ENCODE measurements at places on chromosomes 3 and 15. TPM values are rescaled to one million over a fixed set of nuclear protein-coding genes. Genes with fewer than 3 reads are reported as not detected.

GOLGA8N gene
- total RNA-seq, result 3.0 TPM

C2CD4A gene
- not detected for total RNA-seq

GRCh38 chr3:85148036-85148435, 189.2 kb downstream of the CADM2 start:
- no peaks in the 10 kb centered on the region for H3K4me1 ChIP-seq
- no peak overlapping the region for H3K4me3 ChIP-seq
- no peaks in the 10 kb centered on the region for H3K36me3 ChIP-seq
- DNase-seq, result no peak
- no peak overlapping the region for H3K27ac ChIP-seq
- no peaks in the 10 kb centered on the region for H3K27me3 ChIP-seq

DNA sequence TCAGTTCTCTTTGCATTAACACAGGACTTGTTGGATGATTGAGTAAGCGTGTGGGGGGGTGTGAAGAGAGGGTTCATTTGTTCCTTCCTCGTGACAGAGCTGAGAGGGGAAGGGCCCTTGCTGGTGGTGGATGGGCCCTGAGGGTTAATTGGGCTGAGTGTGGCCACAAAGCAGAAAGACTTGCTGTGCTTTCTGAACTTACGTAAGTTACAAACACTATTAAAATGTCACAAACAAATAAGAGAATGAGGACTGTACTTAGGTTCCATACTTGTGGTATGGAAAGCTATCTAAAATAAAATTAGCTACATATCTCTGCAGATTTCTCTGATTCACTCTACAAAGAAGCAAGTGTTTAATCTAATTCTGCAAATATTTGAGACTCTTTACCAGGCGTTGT, 231.3 kb downstream of the LPP start:
- no peak overlapping the region for H3K4me3 ChIP-seq
- H3K36me3 ChIP-seq, result peaks cover 3% of the 10 kb centered on the region
- H3K4me1 ChIP-seq, result peaks cover 9% of the 10 kb centered on the region
- H3K27me3 ChIP-seq, result no peaks in the 10 kb centered on the region
- H3K27ac ChIP-seq, result no peak overlapping the region

- no peak for DNase-seq
- H3K36me3 ChIP-seq, result no peaks in the 10 kb centered on the region
- peaks cover 15% of the 10 kb centered on the region for H3K27me3 ChIP-seq
- no peaks in the 10 kb centered on the region for H3K4me1 ChIP-seq
Observed at GRCh38 chr3:187665764-187666402, 4.3 kb downstream of the SST start.

- no peaks in the 10 kb centered on the region for H3K36me3 ChIP-seq
- H3K4me1 ChIP-seq, result peaks cover 22% of the 10 kb centered on the region
- H3K27ac ChIP-seq, result no peak overlapping the region
- H3K27me3 ChIP-seq, result no peaks in the 10 kb centered on the region
- DNase-seq, result no peak
Observed at GRCh38 chr15:99326235-99326634, 75.0 kb downstream of the LRRC28 start.

GRCh38 chr3:126555795-126556636, 2.7 kb downstream of the C3orf22 start:
- no peaks in the 10 kb centered on the region for H3K4me1 ChIP-seq
- H3K4me3 ChIP-seq, result no peak overlapping the region
- no peak for DNase-seq
- H3K27ac ChIP-seq, result no peak overlapping the region
- H3K27me3 ChIP-seq, result peaks cover 14% of the 10 kb centered on the region
